Activated gamma-delta T cell treated with anti-CD3 and anti-CD28 coated beads, Interleukin-2, amount 50 U/mL, for 16 hours (primary cell): ENCODE measurements at places on chromosomes 1 and 21.

- no peak for DNase-seq
These were observed 6.0 kb upstream of the ACTRT2 start for GRCh38 chr1:3015269-3015635.

GRCh38 chr21:20662514-20662913 is 335.7 kb upstream of the NCAM2 start:
- DNase-seq = no peak

DNA sequence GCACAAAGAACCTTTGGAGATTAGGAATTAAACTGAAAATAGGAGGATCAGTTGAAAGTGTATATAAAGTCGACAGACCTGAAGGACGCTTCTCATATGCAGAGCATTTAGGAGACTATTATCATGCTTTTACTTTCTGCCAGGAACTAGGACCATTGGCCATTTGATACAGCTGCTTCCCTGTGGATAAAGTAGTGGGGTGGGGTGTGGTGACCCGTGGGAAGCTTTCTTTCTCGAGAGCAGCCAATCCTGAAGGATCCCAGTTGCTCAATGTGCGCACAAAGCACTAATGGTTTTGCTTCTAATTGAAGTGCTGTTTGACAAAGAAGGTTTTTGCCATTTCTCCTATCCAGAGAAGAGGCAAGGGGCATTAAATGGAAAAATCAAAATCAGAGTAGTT is 14.9 kb upstream of the CD55 start:
- no peak for DNase-seq

DNA sequence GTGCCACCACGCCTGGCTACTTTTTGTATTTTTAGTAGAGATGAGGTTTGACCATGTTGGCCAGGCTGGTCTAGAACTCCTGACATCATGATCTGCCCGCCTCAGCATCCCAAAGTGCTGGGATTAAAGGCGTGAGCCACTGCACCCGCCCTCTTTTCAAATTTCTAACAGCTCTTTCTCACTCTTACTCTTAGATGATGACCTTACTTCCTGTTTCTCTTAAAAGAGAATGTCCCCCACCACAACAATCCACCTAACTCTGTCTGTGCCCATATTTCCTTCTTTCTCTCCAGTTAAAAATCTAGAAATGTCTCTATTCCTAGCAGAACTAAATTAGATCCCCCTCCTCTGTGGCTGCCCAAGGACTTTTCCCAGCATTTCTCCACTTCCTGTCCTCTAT is 46.6 kb upstream of the RGS2 start:
- no peak for DNase-seq

DNA sequence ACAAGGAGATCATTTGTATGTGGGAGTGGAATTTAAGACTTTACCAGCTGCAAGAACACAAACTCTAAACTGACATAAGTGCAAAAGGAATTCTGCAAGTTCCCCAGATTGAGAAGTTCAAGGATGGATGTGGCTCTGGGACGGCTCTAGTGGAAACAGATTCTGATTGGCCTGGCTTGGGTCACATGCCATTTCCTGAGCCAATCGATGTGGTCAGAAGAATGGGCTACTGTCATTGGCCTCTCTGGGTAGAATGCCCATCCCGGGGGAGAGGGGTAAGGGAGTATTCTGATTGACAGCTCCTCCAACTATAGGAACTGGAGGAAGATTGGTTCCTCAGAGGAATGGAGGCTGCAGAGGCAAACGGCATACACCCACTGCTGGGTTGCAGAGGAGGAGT is 6.0 kb upstream of the IFNLR1 start:
- no peak for DNase-seq

GRCh38 chr1:200072636-200073285 is 45.3 kb downstream of the NR5A2 start:
- no peak for DNase-seq
